ENCODE measurements at places on chromosomes 1 and 21.
A peak's percentile ranks its signal among the peaks of the same experiment; 100 is the strongest.

DNA sequence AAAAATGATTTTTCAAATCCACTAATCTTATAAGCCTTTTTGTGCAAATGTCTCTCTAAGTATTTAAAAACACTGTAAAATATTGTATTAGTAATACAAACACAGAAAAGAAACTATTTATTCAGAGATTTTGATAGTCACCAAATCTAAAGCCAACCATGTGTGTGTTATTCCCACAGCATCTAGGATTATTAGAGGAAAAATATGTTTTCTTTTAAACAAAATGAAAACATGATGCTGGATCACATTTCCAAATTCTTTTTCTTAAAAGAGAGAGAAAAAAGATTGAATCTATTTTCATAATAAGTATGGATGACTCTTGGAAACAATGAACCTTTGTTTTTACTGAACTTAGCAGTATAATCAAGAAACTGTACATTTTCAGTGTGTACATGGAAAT lies 25.3 kb downstream of the COLGALT2 start:
- DNase-seq = no peak

DNA sequence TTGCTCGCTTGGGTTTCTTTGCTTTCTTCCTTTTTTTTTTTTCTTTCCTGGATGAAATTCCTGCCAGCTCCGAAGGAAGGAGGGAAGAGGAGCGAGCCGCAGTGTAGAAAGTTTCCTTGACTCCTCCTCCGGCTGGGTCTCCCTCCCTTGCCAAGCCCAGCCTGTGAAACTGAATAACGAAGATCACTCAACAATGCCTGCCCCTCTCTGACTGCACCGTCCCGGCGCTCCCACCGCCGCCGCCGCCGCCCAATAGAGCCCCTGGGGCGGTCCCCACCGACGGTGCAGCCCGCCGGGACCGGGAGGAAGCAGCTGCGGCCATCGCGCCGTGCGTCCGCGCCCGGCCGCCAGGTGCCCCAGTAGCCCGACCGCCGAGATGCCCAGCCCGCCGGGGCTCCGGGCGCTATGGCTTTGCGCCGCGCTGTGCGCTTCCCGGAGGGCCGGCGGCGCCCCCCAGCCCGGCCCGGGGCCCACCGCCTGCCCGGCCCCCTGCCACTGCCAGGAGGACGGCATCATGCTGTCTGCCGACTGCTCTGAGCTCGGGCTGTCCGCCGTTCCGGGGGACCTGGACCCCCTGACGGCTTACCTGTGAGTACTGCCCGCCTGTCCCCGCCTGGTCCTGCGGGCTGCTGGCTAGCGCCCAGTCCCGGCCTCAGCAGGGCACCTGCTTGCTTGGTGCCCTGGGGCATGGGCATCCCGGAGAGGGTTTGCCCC lies at the start of gene LGR6:
Gene LGR6 (plus strand): TSS at position 186 of the 714 bp plus-strand sequence. CDS start 191 bp downstream, at position 377.
- DNase-seq = no peak

DNA sequence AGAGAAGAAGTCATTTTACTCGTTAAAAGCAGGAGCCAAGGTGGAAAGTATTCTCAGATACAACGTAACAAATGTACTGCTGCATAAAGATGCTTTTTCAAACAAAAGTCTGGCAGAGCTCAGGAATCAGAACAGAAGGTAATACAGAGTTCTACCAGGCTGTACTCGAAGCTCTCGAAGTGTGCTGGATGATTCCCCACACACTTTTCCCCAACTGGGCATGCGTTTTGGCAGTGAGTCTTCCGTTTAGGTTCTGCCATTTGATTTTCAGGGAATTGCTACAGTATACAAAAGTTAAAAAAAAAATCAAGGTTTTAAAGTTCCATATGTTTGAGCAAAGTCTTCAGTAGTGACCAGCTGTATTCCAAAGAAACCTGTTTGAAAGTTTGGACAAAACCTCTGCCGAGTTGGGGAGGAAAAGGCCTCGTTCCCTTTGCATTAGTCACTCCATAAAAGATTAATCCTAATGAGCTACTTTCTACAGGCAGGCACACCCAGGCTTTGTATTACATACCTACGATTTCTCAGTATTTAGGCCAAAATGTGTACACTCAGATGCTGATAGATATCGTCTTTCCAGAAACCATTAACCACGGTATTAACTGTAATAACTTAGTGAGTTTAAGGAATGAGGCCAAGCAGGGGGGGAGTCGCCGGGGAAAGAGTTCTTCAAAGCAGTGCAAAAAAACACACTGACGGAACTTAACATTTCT lies 477.1 kb downstream of the LMO4 start:
- DNase-seq = no peak

DNA sequence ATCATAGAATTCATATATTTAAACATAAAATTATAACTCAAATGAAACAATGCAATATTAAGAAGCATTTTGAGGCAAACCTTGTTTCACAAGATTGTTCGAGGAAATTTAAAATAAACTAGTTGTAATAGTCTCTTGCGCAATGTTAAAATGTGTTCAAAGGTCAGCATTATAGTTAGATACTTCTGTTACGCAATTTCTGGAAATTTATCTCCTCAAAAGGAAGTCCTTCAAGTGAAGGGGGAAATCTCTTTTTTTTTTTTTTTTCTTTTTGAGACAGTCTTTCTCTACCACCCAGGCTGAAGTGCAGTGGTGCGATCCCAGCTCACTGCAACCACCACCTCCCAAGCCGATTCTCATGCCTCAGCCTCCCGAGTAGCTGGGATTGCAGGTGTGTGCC lies 52.1 kb downstream of the FMO4 start:
- no peak for DNase-seq

GRCh38 chr1:51281807-51282206 lies 45.7 kb downstream of the RNF11 start:
- no peak for DNase-seq

- DNase-seq = no peak
These were observed 71.0 kb upstream of the ANGPTL1 start for GRCh38 chr1:178941849-178942248.

- DNase-seq = no peak
These were observed 265 bp downstream of the NRDC start for GRCh38 chr1:51878308-51878615.

DNA sequence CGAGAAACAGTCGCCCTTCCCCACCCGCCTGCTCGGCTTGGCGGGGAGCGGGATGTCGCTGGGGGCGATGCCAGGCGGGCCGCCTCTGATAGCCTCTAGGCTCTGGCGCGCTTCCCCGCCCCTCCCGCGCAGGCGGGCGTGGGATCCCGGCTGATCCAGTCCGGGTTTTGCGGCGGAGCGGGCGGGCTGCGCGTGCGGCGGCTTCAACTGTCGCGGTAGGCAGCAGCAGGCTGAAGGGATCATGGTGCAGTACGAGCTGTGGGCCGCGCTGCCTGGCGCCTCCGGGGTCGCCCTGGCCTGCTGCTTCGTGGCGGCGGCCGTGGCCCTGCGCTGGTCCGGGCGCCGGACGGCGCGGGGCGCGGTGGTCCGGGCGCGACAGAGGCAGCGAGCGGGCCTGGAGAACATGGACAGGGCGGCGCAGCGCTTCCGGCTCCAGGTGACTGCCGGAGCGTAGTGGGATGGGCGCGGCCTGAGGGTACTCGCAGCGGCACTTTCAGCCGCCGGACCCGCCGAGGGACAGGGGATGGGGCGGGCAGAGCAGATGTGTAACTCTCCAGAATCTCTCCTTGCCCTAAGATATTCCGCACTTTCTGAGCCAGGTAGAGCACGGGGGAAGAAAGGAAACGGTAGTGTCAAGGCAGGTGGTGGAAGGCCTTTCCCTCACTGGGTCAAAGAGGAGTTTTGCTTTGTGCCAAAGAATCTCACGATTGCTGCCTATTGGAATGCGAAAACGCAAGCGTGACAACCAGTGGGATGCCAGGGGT lies at the start of gene FAAH:
Gene FAAH (plus strand): TSS at position 210 of the 764 bp plus-strand sequence. CDS start 32 bp downstream, at position 242.
- no peak for DNase-seq

- DNase-seq = peak; percentile 13
These were observed 8.4 kb upstream of the IKBKE start for GRCh38 chr1:206461602-206462455.

DNA sequence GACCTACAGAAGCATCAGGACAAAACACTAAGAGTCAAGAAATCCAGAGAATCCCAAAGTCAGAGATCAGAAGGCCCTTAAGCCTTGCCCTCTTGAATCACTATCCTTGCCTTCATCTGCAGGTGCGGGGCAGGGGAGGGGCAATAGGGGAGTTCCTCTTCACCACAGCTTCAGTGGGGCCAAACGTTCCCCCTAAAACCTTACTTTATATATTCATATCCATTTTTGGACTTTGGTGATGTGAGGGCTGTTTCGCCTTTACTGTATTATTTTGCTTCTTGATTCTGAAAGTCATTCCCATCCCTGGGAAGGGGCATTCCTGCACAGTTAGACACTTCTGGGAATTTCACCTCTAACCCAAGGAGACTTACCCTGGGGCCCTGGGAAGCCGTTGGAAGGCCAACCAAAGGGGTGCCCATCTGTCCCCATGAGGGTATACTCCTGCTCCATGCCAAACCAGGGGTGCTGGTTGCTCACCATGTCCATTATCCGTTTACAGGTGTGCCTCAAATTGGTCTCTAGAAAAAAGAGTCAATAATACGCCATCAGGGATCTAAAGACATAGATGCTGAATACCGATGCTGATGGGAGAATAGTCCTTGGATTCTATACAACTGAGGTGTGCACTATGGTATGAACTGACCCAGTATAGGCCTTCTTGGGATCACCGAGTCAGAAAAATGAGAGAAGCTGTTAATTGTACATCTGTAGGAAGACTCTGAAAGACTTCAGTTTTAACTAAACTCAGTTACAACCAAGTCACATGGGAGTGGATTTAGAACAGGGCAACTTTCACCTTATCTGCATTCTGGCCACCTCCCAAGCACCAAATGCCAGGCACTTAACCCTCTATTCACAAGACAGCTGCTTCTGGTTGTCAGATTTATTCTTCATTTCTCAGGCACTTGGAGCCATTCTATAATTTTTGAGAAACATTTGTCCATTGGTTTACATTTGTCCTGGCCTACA lies 5.4 kb downstream of the GLUL start:
- no peak for DNase-seq

DNA sequence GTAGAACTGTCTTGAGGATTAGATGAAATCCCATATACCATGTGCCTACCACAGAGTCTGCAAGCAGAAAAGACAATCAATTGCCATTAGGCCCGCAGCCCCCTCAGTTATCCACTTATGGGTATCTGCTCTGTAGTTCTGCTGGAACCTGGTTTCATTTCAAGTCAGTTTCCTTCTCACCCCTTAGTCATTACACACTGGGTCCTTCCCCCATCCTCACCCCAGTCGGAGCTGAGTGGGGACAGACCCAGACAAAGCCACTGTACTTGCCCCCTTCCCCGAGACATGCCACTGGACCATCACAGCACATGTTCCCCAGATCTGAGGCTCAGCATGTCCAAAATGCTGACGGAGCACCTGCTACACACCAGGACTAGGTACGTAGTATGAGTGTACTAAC lies 21.2 kb downstream of the PGLYRP3 start:
- DNase-seq = no peak

DNA sequence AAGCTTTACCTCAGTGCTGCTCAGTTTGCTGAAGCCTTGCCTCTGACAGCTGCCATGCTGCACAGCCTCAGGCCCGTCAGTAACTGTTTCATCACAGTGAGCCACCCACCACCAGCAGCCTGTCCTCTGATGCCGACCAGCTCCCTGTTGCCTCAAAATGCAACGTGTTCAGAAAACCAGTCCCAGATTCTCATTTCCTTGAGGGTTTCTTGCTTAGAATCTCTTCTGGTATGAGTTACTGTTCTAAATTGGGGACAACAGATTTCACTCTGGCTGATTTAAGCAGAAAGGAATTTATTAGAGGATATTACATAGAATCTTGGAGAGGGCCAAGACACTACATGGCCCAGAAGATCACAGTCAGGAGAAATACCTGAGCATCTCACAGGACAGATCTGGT lies 11.0 kb downstream of the UBL4B start:
- DNase-seq = no peak

DNA sequence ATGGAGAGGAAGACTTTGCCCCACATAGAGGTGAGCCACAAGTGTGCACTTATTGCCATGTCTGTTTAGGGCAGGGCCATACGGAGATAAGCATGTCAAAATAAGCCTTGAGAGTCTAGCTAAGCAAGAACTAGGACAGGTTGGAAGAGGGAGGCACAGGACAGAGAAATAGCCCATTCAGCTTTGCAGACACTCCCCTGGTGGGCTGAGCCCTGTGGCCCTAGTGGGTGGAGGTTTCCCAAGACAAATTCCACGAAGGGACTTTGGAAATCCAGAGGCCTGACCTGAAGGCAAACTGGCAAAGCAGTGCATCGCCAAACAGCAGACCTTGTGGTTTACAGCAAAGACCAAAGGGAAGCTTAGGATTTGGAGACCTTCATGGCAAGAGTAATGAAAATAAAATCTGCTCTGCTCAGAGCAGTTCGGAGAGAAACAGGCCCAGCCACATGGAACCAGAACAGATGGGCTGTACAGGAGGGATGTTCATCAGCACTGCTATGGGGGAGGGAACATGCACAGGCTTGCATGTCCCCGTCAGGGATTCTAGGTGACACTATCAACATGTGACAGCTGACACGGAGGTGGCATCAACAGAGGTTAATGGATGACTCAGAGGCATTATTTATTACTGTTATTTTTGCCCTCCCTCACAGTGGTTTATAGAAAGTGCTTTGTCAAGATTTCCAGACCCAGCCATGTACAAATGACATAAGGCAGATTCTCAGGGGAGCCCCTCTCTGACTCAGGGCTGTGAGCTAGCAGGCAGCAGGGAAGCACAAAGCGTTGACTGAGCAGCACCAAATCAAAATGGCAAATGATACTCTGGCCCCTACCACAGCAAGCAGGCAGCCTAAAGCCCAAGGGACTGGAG lies 90.1 kb upstream of the IRF2BP2 start:
- DNase-seq = no peak

DNA sequence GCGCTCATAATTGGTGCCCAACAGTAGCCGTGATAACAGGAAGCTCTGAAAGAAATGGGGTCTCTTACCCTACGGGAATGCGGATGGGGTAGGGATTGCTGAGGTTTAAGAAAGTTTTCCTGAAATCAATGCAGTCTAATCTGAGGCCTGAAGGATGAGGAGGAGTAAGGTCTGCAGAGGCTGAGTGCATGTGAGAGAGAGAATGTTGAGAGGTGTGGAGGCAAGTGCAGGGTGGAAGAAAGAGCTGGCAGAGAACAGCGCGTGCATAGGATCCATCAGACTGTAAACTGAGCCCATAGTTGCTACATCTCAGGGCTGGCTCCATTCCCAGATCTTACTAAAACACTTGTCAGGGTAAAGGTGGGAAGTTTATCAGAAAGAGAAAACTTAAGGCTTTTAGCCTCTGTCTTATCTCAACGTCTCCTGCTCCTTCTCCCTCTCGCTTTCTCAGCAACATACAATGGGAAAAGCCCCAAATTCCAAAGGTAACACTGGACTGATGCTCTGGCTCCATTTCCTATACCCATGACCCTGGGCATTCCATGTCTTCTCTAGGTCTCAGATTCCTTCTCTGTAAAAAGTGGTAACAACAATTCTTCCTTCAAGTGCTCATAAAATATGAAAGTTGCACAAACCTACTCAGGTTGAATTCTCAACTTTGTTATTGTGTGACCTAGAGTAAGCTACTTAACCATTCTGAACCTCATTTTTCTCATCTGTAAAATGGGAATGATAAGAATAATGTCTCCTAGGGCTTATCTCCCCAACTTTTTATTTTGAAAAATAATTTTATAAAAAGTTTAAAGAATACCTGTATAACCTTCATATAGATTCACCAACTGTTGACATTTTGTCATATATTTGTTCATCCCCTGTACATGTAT lies 75.2 kb downstream of the SH3GLB1 start:
- no peak for DNase-seq

- no peak for DNase-seq
These were observed 13.8 kb upstream of the RGS21 start for GRCh38 chr1:192303029-192303428.

Data from NCI-H187 treated with DMSO at 0.1 percent for 48 hours (cell line).